ENCODE measurements at places on chromosomes 2 and 18.

DNA sequence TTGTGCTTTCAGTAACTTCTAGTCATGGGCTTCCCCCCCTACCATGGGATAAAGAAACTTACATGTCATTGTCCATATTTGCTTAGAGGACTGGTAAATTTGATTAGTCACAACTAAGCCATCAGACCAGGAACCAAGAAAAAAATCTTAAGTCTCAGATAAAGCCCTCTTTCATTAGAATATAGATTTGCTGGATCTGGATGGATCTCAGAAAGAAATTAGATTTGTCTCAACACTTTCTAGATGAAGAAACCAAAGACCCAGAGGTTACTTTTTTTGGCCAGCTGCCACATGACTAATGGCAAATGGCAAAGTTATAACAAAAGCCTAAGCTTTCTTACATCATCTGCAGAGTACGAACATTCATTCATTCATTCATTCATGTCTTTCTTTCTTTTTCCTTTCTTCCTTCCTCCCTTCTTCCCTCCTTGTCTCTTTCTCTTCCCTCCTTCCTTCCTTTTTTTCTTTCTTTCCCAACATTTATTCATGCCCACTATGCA is 60.2 kb downstream of the CDCA7 start:
- DNase-seq = no peak

- no peak for DNase-seq
These were observed 356.4 kb upstream of the SLC39A10 start for GRCh38 chr2:195300631-195301030.

DNA sequence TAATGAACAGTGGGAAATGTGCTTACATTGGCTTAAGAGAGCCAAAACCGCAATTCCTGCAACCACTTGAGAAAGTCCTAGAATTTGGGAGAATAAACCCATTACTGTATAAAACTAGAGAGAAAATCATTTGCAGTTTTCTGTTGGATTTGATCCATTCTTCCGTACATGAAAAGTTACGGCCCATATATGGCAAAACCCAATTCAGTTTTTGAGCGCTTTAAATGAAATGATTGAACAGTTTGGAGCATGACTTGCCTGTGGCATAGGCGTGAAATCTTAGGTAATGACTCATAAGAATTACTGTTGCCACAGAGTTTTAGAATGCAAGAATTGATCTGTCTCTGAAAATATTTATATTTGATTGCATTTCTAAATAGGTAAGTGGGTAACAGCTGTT is 52.0 kb downstream of the PHLPP1 start:
- DNase-seq = no peak

- no peak for DNase-seq
These were observed 181.4 kb downstream of the DYM start for GRCh38 chr18:49279041-49279440.

DNA sequence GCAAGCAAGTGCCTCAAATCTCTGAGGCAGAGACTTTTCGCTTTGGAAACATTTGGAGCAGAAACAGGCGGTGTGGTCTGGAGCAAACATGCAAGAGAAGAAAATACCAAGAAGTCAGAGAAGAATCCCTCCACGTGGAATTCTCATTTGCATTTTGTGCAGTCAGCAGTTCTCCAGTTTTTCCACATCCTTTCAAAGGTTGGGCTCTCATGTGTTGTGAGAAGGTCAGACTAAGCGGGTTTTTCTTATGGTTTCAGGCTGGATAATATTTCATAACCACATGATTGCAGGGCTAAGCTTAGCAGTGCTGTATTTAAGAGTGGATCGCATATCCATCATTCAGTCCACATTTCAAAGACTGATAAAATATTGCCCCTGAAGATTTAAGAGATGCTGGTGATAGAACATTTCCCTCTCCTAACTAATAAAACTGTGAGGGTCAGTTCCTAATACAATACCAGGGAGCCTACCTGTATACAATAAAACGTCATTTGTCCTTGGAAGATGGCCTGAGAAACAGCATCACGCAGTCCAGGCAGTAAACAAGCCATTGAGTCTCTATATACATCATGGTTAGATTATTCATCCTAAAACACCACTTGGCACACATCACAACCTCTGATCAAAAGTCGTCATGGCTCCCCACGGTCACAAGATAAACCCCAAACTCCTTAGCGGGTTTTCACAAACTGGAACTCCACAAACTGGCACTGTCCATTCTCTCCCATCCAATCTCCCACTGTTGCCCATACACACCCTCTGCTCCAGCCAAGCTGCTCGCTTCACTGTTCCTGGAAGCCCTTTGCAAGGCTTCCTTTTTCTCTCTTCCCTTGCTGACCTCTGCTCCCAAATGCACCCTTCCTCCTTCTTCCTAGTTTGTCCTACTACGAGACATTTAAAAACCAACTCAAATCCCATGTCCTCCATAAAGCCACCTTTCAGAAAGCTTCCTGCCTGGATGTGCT is 31.5 kb downstream of the ANKRD44 start:
- DNase-seq = no peak

DNA sequence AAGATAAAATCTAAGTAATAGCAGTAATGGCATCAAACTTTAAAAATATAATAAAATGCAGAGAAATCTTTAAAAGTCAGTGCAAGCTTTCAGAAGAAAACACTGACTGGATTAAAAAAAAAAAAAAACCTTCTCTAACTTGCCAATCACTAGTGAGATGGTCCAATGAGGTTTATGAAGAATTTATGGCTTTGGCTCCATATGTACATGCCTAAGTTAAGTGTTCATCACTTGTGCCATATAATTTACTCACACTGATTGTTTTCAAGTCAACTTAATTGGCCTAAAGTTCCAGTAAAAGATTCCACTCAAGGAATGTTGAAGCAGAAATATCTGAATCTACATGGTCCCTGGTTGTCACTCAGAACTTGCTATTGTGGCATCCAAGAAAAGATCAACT is 40.7 kb upstream of the RAB27B start:
- no peak for DNase-seq

GRCh38 chr18:55488473-55488872 is 99.5 kb downstream of the TCF4 start:
- no peak for DNase-seq

DNA sequence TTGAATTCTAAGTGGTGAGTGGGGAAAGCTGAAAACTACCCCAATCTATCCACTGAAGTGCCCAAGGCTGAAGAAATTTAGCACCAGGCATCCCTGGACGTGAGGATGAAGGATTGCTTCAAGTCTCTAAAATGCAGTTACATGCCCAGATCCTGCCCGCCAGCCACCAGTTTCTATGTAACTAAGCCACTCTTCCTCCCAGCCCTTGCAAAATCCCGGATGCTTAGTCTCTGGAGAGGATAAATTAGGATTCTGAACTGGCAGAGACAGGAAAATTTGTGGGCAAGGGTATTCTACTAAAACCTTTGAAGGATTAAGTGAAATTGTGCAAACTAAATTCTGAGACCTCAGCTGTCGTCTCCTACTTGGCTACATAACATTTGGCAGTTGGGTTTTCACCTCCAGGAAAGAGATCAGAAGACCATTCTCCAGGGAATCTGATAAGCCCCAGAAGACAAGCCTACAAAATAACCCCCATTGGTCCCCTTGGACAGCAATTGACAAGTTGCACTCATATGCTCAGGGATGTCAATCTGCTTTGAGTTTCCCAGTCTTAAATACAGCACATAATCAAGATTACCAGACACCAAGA is 93.9 kb upstream of the CD226 start:
- no peak for DNase-seq

- peak; percentile 8 for DNase-seq
These were observed 155.1 kb upstream of the LMAN1 start for GRCh38 chr18:59514203-59514602.

DNA sequence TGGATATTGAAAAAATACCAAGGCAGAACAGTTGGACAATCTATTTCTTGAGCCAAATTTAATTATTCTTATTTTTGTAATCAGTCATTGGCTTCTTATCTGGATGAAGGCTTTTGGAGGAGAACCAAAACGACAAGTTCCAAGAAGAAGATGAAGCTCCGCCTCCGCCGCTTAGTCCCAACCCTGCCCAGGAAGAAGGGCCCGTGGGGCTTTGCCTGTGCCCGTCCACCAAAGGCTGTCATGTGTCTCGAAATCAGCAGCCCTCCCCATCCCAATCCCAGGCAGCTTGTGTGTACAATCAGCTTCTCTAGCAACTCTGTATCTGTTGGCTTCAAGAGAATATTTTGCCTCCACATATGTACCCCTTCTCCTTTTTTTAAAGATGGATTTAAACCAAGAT is 24.6 kb downstream of the PTRHD1 start:
- no peak for DNase-seq

- no peak for DNase-seq
These were observed 120.0 kb upstream of the SNTG2 start for GRCh38 chr2:830419-831224.

GRCh38 chr2:65329525-65329924 is 101.9 kb downstream of the ACTR2 start:
- no peak for DNase-seq

DNA sequence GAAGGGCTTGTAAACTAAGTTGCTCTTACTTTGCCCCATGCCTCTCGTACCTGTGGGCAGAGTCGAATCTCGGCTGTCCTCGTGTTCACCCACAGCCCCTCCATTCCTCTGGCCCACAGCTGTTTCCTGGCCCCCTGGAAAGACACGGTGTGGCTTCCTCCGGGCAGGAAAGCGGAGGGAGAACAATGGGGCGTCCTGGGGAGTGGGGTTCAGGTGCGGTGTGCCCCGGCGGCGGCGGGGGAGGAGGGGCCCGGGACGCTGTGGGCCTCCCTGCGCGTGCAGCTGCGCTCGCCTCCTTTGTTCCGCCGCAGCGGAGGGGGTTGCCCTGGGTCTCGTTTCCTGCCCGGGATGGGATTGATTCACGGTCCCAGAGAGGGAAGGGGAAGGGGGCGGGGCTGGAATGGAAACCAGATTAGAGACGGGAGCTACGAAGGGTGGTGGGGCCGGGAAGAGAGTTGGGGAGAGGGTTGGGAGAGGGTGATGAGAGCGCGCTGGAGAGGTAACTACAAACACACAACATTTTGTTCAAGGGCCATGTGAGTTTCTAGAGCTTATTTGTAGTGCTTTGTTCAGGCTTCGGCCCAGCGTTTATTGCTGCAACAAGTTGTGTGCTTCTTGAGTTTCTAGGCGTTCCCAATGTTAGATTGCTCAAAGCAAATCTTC is 796 bp downstream of the MYO1B start:
- peak; percentile 61 for DNase-seq

DNA sequence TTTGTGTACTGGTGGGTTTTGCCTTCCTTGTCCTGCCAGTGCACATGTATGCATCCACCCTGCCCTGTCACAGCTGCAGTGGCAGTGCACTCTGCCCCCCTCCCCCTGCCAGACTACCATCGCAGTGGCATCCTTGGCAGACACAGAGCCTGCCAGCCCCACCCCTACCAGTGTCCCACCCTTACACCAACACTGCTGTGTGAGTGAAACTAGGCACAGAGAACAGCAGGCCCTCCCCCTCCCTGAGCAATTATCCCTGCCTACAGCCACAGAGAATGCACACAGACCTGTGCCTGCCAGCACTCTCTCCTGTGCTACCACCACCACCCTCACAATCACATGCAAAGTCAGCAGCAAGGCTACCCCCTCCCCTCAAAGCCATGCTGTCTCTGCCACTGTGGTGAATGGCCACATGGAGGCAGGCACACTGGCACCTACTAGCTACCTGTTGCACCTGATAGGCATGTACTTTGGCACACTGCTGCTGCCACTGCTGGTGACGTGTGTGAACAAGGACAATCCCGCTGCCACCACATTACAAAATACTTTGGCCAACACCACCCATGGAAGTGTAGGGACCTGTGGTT is 239.8 kb downstream of the CALCRL start:
- no peak for DNase-seq

- no peak for DNase-seq
These were observed 33.3 kb downstream of the C2orf76 start for GRCh38 chr2:119333360-119333759.

DNA sequence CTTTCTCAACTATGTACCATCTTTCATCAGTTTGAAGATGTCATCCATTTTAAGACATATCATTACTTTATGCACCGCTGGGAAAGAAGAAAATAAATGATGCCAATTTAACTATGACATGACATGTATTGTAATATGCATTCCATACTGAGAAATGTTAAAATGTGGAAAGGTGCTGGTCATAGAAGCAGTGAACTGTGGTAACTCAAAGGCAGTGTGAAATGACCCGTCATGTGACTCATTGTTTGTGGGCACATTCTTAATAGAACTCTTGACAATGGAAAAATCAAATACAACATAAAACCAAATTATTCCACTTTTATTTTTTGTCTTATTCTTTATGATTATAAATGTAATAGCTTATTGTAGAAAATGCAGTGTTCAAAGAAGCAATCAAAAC is 455.0 kb upstream of the ST6GAL2 start:
- DNase-seq = no peak

DNA sequence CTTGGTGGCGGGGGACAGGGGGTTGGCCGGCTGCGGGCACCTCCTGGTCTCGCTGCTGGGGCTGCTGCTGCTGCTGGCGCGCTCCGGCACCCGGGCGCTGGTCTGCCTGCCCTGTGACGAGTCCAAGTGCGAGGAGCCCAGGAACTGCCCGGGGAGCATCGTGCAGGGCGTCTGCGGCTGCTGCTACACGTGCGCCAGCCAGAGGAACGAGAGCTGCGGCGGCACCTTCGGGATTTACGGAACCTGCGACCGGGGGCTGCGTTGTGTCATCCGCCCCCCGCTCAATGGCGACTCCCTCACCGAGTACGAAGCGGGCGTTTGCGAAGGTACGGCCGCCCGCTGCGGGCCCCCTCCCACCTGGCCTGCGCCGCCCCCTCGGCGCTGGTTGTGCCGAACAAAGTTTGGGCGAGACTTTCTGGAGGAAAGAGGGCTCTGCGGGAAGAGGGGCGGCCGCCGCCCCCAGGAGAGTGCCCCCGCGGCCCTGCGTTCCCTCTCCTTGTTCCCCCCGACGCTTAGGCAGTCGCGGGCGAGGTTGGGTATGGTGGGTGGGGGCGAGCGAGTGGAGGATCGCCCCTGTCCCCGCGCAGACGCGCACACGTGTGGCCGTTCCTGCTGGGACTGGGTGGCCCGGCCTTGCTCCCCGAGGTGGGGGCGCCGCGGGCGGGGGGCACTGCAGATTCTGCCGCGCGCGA is 866 bp downstream of the CRIM1 start:
- no peak for DNase-seq

DNA sequence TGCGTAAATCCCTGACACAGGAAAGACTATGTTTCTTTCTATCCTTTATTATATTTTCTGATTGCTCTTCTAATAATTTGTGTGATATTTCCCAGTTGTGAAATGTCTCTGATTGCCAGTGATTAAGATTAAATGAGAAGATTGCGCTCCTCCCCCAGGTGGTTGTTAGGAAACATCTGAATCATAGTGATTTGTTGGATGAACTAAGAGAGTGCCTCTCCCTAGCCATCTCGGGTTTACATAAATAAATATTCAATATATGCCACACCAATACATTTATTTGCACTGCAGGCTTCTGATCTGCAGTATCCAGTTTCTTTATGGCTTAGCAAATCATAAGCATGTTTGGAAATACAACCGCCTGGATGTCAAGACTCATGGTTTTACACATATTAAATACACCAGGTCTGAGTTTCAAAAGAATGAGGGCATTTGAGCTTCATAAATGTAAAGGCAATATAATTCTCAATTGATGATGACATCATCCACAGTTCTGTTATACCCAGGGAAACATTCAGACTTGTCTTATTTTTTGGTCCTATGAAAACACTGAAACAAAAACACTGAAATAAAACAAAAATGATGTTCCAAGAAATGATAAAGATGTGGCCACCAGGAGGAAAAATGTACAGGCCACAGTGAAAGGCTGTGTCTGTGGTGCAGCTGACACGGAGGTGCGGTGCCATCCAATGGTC is 826.7 kb upstream of the ACVR2A start:
- DNase-seq = no peak

- no peak for DNase-seq
These were observed 85.9 kb downstream of the EIPR1 start for GRCh38 chr2:3291750-3292149.
